ENCODE measurements at places on chromosomes 1 and 21. TPM values are rescaled to one million over a fixed set of nuclear protein-coding genes. Genes with fewer than 3 reads are reported as not detected.

Gene ADCY10
- total RNA-seq: 0.16 TPM

- DNase-seq: no peak
Measured at GRCh38 chr1:37362594-37363385, 111.6 kb upstream of the ZC3H12A start.

Gene FMOD
- total RNA-seq: 4.3 TPM

Gene DMAP1
- total RNA-seq: 23.8 TPM

DNA sequence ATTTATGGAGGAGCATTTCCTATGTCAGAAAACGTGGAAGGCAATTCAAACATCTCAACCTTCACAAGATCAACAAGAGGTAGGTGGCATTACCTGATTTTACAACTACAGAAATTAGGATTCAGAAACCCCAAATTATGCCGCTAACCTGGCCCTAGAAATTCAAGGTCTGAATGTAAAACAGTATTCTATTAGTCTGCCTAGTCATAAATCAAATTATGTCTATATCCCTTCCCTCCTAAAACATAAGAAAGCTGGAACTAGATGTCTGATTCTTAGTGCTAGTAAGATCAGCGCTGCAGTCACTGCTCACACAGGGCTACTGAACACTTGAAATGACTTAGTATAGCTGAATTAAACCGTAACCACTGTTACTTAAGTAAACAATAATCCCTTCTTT lies 1.4 kb downstream of the TOMM20 start:
- no peak for DNase-seq

Gene SPATA1
- 0.16 TPM for total RNA-seq

DNA sequence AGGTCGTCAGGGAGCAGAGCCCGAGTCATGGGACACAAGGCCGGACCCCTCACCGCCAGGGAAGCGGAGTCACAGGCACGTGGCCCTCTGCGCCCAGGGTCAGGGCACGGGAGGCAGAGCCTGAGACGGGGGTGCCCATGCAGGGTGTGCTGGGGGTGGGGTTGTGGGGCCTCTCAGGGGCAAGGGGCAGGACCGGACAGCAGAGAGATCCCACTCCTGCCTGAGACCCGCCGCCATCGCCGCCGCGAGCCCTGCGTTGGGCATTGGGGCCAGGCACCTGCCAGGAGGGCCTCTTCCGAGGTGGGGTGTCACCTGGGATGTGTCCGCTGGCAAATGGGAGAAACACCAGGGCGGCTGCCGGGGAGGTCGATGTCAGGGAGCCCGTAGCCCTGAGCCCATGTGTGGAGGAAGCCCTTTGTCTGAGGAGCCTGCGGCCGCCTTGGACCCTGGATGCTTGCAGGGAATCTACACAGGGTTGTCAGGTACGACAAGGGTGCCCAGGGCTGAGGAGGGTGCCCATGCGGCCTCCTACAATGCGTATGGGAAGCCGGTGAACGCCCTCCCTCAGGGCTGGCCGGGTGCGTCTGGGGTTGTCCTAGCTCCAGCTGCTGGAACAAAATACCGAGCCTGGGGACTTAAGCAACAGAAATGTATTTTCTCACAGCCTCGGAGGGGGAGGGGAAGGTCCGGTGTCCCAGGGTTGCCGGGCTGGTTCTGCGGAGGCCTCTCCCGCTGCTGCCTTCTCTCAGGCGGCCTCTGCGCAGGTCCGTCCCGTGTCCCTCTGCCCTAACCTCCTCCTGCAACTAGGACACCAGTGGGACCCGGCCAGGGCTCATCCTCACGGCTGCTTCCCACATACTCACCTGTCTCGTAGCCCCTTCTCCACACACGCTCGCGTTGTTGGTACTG lies 16.4 kb upstream of the C1orf159 start:
- DNase-seq: no peak

Gene SHISA4
- 3.6 TPM for total RNA-seq

DNA sequence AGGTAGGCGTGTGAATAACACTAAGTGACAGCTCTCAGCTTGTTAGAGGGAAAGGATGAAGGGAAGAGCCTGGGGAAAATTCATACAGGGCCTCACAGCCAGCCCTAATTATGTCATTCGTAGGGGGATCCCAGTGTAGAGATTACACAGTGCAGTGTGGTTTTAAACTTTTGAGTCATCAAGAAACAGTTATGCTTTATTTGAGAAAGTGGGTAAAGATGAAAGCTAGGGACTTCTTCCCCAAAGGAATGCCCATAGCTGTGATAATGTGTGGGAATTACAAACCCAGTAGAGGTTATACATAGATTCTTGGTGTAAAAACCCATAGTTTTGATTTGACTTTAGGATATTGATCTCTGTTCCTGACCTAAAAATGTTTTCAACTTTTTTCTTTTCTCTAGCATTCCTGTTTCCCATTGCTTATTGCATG lies 1.9 kb downstream of the TTF2 start:
- DNase-seq: no peak

- no peak for DNase-seq
Measured at GRCh38 chr1:29062157-29062942, 61.4 kb downstream of the TMEM200B start.

Measured in pancreas (tissue), 10 donors.